ENCODE measurements at places on chromosomes 6 and 20.

- DNase-seq, result no peak
These were observed 1.1 kb upstream of the MYLK4 start for GRCh38 chr6:2751871-2752270.

DNA sequence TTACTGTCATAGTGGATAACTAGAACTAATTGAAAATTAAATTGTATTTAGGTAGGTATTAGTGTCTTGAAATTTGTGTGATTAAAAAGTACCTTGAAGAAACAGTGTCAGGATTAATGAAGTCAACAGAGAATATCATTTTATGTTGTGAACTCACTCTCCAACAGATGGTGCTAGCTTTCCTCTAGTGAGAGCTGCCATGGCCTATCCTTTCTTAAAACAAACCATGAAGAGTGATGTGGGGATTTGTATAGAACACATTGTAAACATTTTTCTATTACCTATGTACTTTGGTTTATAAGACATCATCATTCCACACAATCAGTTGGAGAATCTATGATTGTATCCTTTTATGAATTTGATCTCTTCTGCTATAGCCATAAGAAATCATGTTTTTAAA, 4.8 kb upstream of the SRSF12 start:
- peak; percentile 60 for DNase-seq

- DNase-seq, result peak; percentile 56
These were observed 6.3 kb upstream of the NAA20 start for GRCh38 chr20:20010639-20011500.

DNA sequence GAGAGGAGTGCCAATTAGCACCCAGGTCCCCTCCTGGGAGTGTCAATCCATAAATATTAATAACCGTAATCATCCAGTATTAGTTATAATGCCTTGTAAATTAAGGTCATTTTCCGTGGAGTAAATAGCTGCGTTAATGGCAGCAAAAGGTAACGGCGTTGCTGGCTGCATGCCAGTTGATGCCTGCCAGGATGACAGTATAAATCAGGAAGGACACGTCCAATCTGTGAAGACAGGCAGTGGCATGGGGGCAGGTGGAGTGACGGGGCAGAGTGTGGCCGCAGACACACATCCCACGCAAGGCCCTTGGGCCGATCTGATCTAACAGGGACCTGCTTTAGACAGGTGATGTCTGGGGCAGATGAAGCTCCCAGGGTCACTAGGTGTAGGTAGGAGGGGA, 49.1 kb downstream of the KCNB1 start:
- DNase-seq, result no peak

DNA sequence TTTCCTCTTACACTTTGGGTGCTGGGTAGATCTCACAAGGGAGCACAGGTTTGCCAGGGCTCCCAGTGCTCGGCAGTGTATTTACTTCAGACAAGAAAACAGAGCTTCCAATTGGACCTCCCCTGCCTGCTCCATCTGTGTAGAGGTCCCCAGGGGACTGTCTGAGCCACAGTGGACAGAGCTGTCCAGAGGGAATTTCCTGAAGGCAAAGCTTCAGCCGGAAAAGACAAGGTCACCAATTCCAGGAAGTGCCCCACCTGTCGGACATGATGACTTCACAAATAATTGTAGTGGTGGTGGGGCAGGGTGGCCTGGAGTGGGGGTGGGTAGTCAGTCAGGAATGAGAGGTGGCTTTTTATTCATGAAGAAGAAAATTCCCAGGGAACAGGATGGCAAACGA, 18.6 kb downstream of the ADGRF5 start:
- no peak for DNase-seq

- DNase-seq, result peak; percentile 95
These were observed 73.0 kb upstream of the NHSL1 start for GRCh38 chr6:138572167-138572875.
